ENCODE measurements at places on chromosomes 5 and 9.

GRCh38 chr5:119019501-119019900, 31.2 kb upstream of the DTWD2 start:
- no peak for DNase-seq

GRCh38 chr9:21320465-21320864, 14.7 kb downstream of the KLHL9 start:
- DNase-seq = no peak

DNA sequence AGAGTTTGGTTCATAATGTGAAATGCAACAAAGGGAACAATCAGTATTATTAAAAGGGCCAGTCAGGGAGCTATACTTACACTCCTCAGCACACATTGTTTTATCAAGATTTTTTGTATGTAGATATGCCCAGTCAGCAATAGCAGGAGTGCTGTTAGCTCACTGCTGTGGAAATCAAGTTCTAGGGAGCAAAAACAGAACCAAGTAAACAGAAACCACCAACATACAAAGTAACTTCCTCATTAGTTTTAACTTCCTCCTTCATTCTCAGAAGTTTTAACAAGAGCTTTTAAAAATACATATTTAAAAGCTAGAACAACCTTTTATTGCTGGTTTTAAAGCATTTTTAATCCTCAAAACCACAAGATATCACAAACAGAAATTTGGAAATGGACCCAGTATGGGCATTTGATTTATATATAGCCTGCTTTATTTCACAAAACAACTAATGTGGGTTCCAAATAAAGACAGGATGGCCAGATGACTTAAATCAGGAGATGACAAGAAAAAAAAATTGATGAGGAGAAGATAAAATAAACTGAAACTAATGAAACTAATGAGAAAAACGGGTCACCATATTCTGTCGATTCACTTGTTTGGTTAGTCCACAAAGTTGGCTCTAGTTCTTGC, 178.5 kb downstream of the ADAMTS12 start:
- DNase-seq = no peak

DNA sequence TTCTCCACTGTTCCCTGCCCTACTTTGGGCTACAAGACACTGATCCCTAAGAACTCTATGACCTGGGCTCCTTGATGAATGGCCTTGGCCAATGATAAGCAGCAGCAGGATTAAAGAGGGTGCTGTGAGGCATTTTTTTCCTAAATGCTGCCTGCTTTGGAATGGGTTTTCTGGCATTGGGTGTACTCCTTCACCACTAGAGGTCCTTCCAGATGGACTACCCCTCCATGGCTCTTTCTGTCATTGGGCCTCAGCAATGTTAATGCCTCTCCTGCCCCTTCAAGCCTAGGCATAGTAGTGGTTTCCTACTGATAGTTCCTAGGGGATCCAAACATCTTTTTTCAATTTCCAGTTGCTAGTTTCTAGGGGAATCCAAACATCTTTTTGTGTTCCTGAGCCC, 319.3 kb upstream of the RPS23 start:
- no peak for DNase-seq

- no peak for DNase-seq
These were observed 62.0 kb upstream of the ASS1 start for GRCh38 chr9:130382636-130383349.

GRCh38 chr5:64632251-64632650, 58.1 kb upstream of the SHISAL2B start:
- no peak for DNase-seq

DNA sequence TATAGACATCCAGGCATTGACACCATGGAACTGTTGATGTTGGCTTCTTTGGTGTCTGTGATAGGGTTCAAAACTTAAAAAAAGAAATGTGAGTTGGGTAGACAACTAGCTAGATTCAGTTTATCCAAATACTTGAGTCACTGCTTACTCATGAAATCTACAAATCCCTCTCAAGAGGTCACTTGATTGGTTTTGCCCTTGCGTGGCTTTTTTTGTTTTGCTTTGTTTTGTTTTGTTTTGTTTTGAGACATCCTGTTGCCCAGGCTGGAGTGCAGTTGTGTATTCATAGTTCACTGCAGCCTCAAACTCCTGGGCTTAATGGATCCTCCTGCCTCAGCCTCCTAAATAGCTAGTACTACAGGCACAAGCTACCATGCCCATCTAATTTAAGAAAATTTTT, 10.5 kb upstream of the ENTREP1 start:
- no peak for DNase-seq

- no peak for DNase-seq
These were observed 362.9 kb upstream of the ZNF608 start for GRCh38 chr5:125109293-125109692.

GRCh38 chr5:173873306-173873922, 14.7 kb upstream of the CPEB4 start:
- DNase-seq = no peak

GRCh38 chr5:168348084-168348414, 56.6 kb downstream of the WWC1 start:
- DNase-seq = no peak

DNA sequence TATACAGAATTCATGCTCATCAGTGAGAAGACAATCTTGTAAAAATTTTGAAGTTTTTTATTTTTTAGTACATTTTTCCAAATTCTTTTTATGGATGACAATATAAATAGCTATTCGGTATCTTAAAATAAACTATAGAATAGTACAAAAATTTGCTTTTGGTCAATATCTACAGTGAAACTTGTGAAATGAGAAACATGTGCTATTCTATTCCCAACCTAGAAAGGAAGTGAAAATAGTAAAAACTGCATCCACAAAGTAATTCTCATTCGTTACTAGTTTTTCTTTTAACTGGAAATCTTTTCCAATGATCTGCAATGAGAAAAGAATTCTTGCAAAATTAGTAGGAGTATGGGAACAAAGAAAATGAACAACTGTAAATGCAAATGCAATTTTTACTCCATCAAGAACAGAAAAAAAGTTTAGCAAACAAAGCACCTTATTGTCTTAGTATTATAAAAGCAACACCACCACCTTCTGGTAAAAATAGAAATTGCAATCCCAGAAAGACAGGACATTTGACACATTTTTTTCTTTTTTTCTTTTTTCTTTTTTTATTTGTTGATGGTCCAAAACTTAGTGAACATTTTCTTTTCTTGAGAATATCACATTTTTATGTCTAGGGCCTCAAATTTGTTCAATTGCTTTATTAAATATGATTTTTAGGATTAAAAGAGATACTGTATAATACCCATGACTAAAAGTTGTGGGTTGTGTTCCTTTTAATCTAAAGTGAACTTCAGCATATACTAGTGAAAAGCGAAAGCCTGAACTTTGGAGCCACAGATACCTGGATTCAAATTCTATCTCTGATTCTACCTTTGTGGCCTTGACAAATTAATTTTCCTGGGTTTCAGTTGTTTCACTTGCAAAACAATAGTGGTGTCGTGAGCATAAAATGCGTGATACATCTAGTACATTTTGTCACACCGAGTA, 72.3 kb downstream of the SLCO4C1 start:
- DNase-seq = no peak

DNA sequence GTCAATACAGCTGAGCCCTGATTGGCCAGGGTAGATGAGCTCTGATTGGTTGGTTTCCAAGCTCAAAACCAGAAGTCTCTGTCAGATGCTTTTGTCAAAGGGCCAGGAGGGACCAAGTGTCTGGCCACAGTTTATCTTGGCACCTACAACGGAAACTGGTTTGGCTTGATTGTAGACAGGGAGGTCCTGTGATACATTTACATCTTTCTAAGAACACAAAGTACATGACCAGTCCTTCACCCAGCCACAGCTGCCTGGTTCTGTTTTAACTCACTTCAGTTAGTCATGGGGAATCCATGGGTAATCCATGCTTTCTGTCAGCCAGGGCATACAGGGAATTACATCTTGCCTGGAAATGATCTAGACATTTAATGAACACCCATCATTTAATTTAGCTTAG, 171.2 kb downstream of the SLC12A2 start:
- DNase-seq = no peak

DNA sequence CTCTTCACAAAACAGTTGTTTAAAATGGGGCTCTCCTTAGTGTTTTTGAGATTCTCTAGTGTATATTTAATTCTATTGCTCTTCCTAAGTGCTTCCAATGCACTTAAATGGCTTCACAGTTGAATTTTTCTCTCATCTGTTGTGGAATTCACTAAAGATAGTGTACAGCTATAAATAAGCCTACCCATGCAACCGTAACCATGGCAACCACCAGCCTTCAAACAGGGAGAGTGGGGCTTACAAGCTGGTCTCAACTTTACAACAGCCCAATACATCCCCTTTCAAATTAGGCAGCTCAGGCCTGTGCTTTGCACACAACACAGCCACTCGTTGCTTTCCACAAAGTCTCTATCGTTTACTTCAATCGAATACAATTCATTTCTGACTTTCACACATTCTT, 144.0 kb upstream of the PLPPR1 start:
- no peak for DNase-seq

- DNase-seq = no peak
These were observed 713.4 kb downstream of the CDH18 start for GRCh38 chr5:19274578-19274977.

DNA sequence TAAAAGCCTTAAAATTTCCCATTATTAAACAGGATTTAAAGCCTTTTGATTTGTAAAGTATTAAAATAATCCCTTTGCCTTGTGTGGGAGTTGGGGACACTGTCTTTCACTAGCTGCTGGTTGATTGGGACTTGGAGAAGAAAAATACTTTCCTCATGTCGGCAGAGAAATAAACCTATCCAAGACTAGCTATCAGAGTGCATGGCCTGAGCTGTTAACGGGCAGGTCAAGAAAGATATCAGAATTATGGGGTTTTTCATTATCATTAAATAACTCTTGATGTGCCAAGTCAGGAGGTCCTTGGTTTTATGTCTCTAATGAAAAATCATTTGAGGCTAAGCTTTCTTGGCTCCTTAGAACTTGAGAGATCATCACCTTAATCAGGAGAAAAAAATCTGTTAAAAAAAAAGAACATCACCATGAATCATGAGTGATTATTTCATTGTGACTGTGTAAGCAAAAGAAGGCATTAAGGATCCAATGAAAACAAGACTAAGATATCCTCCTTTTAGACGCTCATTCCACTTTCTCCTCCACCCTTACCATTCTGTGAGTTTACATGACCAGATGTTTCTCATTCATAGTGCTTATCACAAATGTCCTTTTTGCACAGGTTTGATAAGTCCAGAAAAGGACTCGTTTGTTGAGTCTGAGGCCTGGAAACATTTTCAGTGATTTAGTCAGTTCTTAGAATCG, 140.4 kb upstream of the EGFLAM start:
- DNase-seq = no peak

GRCh38 chr9:98607787-98608186, 100.9 kb downstream of the GABBR2 start:
- DNase-seq = no peak

DNA sequence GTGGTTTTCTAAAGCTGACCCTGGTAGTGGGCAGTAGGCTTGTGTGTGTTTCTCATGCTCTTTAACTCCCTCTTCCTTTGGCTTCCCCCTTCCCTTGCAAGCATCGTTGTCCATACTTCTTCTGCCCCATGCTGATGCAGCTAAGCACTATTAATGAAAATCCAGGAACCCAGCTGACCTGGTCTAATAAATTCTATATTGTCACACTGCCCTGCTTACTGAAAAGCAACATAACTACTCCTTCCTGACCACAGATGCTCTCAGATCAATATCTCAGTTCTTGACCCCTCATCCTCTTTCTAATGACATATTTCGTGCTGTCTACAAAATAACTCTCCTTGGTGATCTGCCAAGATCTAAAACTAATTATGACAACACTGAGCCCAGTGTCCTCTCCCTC, 405.5 kb downstream of the EFNA5 start:
- DNase-seq = no peak

DNA sequence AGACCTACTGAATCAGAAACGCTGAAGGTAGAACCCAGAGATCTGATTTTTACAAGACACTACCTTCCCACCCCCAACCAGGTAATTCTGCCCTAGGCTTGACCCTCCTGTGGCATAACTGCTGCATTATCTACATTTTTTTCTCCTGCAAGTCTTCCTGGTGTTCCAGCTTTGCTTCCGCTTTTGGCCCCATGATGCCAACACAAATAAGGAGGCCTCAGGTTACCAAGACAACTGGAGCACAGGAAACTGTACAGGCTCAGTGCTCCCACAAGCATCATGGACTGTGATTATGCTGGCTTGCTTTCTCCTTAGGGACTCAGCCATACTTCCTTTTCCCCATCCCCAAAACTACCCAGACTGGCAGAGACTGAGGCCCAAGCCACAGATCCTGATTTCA, 6.6 kb upstream of the MSMP start:
- DNase-seq = no peak

DNA sequence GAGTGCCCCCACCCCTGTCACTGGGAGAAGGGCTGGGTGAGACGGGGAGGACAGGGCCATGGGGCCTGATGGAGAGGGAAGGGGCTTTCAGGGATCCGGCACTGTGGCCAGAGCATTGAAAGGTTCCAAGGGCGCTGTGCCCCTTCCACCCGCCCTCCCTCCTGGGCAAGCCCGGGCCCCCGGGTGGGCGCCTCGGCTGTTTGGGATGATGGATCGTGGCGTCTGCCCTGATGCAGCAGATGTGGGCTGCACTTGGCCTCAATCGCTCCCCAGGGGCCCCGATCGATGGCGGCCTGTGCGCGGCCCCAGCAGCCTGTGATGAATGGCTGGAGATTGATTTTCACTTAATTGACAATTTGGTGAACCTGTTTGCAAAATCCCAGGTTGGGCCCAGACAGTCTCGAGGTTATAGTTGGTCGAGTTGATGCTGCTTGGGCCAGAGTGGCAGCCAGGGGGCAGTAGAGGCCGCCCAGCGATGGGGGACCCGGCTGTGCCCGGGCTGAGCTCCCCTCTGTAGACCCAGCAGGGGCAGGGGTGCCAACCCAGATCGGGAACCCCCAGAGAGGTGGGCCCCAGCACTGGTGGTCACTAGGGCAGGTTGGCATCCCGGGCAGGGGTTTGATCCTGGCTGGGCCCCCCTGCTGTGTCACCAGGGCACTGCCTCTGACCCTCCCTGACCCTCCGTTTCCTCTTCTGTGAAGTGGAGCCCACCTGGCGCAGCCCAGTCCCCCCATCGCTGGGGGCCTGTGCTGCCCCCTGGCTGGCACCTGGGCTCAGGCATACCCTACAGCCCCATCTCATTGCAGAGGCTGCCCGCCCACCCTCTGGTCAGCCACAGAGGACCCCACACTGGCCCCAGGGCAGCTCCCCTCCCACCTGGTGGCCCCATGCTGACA, 34.7 kb downstream of the LHX3 start:
- no peak for DNase-seq

- DNase-seq = no peak
These were observed 12.8 kb downstream of the CCNI2 start for GRCh38 chr5:132760049-132760420.

- no peak for DNase-seq
These were observed 513.5 kb downstream of the DMAC1 start for GRCh38 chr9:7286101-7286500.

DNA sequence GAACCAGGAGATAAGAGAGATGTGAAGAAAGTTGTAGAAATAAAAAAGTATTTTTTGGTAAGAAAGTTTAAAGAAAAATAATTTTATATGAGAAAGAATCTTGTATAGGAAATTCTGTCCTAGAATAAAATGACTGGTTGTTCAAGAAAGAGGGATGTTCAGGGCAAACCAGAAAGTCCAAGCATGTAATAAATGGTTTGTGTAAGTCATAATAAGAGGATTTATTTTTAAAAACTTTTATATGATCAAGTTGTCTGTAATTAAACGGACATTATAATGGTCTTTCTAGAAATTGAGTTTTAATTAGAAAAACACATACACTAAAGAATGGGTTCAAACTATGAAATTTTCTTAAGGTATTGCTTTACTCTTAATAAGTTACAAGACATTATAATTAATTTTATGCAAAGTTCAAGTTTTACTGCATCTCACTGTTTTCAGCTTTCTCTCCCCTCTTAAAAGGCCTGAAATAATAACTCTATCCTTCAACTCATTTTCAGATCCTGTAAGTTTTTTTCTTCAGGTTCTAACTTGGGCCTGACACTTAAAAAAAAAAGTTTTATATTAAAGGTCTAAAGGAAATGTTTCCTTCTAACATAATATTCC, 56.1 kb upstream of the ZNF300 start:
- DNase-seq = no peak
